Mucosa of gallbladder (tissue), 1 donor: ENCODE measurements at places on chromosomes 12 and 14.

GRCh38 chr14:85058150-85058549 lies 471.8 kb upstream of the FLRT2 start:
- DNase-seq = no peak

DNA sequence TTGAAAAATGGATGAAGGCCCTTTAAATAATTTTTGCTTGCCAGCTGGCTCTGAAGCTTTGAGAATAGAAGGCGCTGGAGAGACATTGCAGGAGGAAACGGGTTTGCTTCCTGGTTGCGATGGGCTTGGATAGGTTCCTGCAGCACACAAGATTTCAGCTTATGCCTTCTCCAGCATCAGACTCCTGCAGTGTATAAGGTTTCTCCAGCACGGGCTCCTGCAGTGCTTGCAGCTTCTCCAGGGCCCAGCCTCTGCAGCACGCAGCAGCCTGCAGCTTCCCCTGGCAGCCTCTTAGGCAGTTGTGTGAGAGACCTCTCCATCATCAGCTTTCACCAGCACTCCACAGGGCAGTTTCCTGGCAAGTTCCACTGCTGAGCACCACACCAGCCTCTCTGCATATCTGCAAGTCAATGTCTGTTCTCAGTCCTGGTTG lies 78.7 kb upstream of the ZDHHC17 start:
- peak; percentile 29 for DNase-seq

DNA sequence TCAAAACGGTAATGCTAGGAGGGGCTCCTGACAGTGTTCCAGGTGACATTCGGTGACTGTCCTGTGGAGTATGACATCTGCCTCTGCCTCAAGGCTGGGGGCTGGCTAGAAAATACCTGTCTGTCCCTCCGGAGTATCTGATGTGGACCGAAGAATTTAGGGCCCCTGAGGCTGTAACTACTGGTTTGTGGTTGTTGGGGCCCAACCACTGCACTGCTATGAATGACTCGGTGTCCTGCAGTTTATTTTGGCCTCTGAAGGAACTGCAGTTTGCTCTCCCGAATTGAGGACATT lies 198.9 kb upstream of the CAND1 start:
- DNase-seq = no peak

- DNase-seq = no peak
Measured at GRCh38 chr14:64186231-64187129, 107.7 kb downstream of the ESR2 start.

DNA sequence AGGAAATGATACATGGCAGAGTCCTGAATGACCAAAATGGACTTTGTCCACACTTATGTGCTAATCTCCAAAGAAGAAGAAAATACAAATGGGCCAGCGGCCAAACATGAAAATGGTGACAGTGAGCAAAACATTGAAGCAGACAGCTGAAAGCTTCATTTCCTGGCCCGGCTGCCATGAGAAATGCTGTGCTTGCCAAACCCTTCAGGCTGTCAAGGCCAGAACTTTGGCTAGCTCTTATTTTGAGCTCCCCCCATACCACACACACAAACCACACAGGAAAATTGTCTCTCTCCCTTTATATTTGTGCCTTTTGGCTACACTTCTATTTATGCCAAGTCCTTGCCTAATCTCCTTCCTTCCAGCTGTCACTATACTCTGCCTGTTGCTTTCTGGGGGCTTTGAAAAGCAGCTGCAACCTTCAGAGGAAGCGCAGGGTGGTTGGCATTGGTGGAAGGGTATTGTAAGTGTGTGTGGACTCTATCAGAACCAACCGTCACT lies 323.8 kb downstream of the RAD51B start:
- peak; percentile 81 for DNase-seq

DNA sequence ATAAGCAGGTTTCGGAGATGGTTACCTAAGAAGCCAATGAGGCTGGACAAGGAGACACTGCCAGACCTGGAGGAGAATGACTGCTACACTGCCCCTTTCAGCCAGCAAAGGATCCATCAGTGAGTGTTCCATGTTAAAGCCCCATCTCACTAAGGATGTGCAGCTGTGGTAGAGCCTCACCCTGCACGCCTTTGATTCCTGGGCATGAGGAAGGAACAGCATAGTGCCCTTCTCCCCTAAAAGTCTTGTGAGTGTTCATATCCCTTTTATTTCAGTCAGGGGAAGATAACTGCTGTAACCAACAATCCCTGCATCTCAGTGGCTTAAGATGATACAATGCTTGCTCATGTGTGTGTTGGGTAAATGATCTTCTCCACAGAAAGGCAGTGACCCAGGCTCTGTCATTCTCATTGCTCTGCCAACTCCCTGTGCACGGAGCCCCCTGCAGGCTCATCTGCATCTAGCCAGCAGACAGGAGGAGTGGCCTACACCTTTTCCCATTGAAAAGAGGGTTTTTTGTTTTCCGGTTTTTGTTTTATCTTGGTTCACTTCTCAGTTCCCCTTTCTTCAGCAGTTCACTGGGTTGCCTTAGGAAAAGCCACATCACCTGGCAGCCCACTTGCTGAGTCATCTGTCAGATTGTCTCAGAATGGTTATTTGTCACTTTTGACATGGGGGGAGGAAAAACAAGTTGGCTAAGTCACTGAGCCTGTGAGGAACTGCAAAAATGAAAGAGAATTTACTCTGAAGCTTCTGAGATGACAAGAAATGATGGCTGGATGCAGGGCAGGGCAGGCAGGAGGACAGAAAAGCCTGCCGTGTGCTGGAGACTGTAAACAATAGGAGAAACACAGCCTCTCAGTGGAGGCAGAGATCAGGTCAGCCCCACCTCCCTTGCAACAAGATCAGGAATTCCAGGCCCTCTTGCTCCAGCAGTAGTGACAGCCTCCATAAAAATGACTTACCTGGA lies 193.3 kb downstream of the ANO4 start:
- DNase-seq = no peak

- DNase-seq = no peak
Measured at GRCh38 chr12:103864710-103865109, 23.7 kb upstream of the NT5DC3 start.

DNA sequence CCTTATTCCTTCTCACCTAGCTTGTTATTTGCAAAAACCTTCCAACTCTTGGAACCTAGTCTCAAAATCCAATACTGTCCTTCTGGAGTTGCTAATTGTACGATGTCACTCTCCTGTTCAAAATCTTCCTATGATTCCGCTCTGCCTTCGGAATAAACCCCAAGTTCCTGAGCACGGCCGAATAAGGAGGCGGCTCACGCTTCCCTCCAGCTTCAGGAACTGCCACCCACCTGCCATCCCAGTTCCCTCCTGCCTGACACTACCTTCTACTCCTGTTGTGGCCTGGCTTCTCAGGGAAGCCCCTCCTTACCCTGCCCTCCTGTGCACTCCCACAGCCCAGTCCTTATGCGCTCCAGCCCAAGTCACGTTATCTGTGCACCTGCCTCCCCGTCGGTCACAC lies 73.2 kb downstream of the SETD3 start:
- no peak for DNase-seq

GRCh38 chr14:102805941-102806340 lies 28.7 kb downstream of the TRAF3 start:
- DNase-seq = no peak

- DNase-seq = no peak
Measured at GRCh38 chr12:44689587-44689986, 186.5 kb downstream of the NELL2 start.

DNA sequence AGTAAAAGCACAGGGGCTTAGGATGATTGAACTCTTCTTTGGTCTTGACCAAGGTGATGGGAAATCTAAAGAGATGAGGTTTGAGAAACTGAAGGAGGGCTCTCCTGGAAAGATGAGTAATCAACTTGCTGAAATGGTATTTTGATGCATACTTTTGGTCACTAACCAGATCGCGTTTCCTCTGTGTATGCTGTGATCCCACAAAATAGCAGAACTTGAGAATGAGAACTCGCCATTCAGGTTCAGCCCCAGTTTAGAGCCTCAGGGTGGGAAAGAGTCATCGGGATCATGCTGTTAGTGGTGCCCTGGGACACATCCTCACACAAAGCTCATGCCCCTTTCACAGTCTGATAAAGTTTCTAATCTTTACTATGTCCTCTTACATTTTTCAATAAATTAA lies 488.8 kb downstream of the ETNK1 start:
- DNase-seq = no peak

- DNase-seq = no peak
Measured at GRCh38 chr12:49588721-49589516, 16.5 kb downstream of the FAM186B start.

- DNase-seq = no peak
Measured at GRCh38 chr14:34470319-34470718, 8.3 kb upstream of the SPTSSA start.

DNA sequence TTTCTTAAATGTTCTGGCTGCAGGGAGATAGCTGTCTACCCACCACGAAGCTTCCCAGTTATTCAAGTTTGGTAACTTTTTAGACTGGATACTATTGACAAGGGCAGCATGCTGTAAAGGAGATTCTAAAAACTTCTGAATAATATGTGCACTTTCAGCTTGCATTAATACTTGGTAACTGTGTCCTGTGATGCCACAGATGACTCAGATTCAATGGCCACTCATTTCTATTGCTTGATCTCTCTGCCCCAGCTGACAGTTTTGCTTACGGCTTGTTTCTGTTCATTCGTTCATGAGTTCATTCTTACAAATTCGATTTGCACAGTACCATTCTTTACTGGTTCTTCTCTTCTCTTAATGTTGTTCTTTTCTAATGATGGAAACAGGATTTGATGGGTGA lies 142.8 kb downstream of the PELI2 start:
- DNase-seq = no peak

- no peak for DNase-seq
Measured at GRCh38 chr12:131986910-131987309, 37.2 kb downstream of the EP400 start.

DNA sequence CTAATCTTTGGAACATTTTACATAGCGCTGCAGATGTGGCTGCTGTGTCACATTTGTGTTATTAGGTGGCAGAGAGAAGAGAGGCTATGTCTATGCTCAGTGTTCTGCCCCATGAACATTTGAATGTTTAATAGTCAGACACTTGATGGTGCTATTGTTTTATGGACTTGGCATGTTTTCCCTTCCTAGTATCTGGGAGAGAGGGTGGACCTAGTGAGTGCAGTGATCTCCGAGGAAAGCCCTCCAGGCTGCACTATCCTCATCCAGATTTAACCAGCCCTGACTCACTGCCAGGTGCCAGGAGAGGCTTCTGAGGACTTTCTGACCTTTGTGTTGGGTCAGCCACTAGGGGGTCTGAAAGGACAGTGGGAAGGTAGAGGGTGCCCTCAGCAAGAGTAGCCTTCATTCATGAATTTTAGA lies 24.3 kb downstream of the ZFC3H1 start:
- no peak for DNase-seq

- DNase-seq = peak; percentile 73
Measured at GRCh38 chr14:100547633-100548294, 39.5 kb downstream of the BEGAIN start.

GRCh38 chr14:95196826-95197545 lies 39.7 kb upstream of the DICER1 start:
- no peak for DNase-seq

DNA sequence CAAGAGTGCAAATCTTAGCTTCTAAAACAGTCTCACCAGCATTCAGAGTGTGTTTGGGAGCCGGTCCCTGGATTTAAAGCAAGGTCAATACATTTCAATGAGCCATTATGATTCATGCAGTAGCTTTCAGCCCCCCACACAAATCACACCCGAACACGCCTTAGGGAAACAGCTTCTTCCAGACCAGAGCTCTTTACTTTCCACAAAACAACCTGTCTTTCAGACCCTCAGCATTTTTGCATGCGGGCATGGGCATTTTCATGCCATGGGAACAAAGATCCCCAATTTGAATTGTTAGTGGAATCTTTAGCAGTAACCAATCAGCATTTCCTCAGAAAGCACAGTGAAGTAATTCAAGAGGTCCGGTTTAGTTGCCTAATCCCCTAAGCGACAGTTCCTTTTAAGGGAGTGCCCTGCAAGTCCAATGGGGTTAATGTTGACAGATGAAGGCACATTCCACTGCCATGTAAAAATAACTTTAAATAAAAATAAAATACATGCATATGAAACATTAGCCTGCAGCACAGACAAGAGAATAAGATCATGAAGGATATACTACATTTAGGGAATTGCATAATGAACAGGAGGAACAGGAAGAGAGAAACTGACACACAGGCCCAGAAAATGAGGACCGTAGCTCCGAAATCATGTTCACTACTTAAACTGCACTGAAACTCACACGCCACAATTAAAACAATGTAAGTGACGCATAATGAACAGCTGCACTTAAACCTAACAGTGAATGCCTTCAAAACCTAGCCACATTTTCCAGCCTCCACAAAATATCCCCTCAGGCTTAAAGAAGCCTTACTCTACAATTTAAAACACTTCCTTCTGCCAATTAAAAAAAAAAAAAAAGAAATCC lies 4.0 kb downstream of the VPS37B start:
- DNase-seq = no peak

DNA sequence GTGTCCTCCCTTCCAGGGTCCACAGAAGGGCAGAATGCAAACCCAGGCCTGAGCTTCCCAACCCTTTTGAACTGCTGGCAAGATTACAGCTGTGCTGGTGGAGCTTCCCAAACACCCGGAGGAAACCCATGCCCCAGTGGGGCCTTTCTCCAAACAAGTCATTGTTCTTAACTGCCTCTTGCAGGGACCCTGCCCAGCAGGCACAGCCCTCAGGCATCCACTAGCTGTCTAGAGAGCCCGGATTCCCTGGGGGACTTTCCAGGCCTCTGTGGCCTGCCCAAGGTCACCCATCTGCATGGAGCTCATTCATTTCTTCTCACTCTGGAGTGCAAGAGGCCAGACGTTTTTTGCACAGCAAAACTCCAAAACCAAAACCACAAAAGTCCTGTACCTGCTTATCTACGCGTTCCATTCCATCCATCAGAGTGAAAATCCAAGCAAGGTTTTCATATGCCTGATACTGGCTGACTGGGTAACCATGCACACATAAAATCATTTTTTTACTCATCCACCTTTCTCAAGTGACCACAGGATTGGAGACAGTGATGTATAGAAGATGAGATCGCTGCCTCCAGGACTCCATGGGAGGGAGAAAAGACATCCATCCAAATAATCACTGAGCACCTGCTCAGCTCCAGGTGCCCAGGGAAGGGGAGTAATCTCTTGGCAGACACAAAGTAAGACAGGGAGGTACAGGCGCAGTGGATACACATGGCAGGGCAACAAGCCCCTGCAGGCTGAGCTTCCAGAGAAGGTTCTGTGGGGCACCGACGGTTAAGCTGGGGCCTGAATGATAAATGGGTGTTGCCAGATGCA lies 17.2 kb upstream of the BDKRB2 start:
- no peak for DNase-seq

- DNase-seq = no peak
Measured at GRCh38 chr12:76739896-76740295, 24.0 kb upstream of the ZDHHC17 start.

DNA sequence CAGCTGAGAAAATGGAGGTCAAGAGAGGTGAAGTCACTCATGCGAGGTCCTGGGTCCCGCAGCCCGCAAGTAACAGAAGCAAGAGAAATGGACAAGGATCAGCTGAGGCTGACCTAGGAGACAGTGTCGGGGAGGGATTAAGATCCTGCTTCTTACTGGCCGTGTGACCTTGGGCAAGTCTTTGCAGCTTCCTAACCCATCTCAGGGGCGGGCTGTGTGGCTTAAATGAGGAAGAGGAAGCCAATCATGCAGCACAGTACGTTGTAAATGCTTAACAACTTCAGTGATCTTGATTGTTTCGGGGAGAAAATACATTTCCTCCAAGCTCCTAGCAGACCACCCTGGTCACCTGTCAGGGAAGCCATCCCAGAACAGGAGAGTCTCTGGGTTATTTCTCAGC lies 7.1 kb upstream of the PGF start:
- no peak for DNase-seq

GRCh38 chr14:71355324-71356201 lies 448.3 kb downstream of the PCNX1 start:
- DNase-seq = peak; percentile 58

GRCh38 chr14:74579447-74580274 lies 32.4 kb downstream of the LTBP2 start:
- DNase-seq = no peak

GRCh38 chr14:74510223-74510931 lies 16.8 kb downstream of the ISCA2 start:
- DNase-seq = no peak
